Occipital lobe (tissue), 3 donors: ENCODE measurements at places on chromosomes 5 and 9.

GRCh38 chr5:65832603-65833228, 93.7 kb upstream of the ERBIN start:
- no peak for DNase-seq

GRCh38 chr9:38335686-38336085, 56.8 kb upstream of the ALDH1B1 start:
- no peak for DNase-seq

GRCh38 chr5:122977319-122977718, 59.2 kb downstream of the PPIC start:
- no peak for DNase-seq

DNA sequence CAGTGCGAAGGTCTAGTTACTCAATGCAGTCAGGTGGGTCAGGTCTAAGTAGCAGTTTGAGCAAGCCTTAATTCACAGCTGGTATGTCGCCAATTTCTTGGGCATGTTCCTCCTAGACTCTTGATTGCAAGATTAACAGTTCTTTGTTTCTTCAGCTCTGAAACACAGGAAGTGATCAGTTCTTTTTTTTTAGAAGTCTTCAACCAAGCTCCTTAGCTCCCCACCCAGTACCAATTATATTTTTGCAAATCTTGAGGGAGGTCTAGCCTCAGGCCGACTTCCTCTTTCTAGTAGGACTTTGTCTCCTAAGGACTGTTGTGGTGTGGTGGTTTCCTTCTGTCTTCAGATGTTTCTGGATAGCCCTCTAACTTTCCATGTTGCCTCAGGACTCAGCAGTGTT, 2054.2 kb downstream of the MAT2B start:
- no peak for DNase-seq

DNA sequence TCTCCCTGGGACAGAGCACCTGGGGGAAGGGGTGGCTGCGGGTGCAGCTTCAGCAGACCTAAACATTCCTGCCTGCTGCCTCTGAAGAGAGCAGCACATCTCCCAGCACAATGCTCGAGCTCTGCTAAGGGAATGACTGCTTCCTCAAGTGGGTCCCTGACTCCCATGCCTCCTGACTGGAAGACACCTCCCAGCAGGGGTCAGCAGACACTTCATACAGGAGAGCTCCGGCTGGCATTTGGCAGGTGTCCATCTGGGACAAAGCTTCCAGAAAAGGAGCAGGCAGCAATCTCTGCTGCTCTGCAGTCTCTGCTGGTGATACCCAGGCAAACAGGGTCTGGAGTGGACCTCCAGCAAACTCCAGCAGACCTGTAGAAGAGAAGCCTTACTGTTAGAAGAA, 77.2 kb downstream of the SLCO6A1 start:
- no peak for DNase-seq

GRCh38 chr9:21741151-21741550, 61.3 kb upstream of the MTAP start:
- no peak for DNase-seq

- DNase-seq, result no peak
These were observed 118.9 kb downstream of the NR6A1 start for GRCh38 chr9:124652203-124652602.

DNA sequence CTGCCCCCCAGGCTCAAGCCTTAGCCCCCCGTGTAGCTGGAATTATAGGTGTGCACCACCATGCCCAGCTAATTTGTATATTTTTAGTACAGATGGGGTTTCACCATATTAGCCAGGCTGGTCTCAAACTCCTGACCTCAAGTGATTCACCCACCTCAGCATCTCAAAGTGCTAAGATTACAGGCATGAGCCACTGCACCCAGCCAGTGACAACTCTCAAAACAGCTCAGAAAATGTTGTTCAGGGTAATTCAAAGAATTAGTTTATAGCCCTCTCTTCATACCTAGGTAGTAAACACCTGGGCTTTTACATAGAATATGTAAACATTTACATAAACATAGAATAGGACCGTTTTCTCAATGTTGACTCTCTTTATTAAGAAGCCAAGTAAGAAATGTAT, 168.7 kb downstream of the ENC1 start:
- DNase-seq, result no peak

- DNase-seq, result no peak
These were observed 164.2 kb upstream of the TARS1 start for GRCh38 chr5:33276628-33276950.

DNA sequence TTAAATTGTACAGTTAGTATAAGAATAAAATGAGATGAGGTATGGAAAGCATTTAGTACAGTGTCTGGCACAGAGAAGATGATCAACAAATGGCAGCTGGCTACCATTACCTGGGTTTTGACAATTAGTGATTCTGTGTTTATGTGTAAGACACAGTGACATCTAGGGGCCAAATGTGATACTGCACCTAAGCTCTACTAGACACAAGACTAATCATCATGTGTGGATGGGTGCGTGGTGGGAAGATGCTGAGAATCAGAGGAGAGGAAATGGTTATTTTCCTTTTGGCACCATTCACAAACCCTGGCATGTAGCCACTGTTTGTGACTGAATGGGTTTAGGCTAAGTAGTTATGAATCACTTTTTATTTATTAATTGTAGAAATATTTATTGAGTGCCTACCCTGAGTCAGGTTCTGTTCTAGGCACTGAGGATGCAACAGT, 109.8 kb upstream of the TBC1D2 start:
- no peak for DNase-seq

DNA sequence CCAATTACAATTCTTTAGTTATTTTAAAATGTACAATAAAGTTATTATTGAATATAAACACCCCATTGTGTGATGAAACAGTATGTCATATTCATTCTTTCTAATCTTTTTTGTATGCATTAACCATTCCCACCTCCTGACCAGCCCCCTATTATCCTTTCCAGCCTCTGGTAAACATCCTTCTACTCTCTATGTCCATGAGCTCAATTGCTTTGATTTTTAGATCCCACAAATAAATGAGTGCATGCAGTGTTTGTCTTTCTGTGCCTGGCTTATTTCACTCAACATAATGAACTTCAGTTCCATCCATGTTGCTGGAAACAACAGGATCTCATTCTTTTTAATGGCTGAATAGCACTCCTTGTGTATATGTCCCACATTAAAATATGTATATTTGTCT, 1858.9 kb upstream of the C9orf72 start:
- no peak for DNase-seq

GRCh38 chr5:75199946-75200345, 36.7 kb downstream of the ANKRD31 start:
- no peak for DNase-seq
